ENCODE measurements at places on chromosomes 5 and 9.
A peak's percentile ranks its signal among the peaks of the same experiment; 100 is the strongest.

DNA sequence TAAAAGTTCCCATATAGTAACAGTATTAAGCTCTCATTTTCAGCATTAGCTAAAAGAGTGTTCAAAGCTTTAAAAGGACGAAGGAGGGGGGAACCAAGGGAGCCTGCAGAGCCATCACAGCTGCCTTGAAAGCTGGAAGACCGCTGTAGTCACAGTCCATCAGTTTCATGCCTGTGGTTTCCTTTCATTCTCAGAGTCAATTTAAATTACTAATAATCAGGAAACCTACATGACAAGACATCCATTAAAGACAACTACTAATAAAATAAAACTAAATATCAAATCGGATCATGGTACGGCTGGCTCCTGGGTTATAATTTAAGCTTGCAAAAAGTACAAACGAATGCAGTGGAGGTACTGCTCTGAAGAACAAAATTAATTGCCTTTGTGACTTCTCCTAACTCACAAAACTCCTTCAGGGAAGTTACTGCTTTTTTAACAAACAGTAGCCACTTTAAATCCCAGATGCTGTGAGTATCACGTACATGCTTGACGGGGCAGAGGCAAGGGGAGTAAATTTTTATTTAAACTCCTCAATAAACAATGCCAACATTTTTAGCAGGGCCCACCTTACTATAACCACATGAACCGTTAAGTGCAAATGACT lies 213.5 kb downstream of the DENND1A start:
- DNase-seq, result no peak

GRCh38 chr5:81759632-81760005 lies 8.7 kb upstream of the SSBP2 start:
- no peak for DNase-seq

DNA sequence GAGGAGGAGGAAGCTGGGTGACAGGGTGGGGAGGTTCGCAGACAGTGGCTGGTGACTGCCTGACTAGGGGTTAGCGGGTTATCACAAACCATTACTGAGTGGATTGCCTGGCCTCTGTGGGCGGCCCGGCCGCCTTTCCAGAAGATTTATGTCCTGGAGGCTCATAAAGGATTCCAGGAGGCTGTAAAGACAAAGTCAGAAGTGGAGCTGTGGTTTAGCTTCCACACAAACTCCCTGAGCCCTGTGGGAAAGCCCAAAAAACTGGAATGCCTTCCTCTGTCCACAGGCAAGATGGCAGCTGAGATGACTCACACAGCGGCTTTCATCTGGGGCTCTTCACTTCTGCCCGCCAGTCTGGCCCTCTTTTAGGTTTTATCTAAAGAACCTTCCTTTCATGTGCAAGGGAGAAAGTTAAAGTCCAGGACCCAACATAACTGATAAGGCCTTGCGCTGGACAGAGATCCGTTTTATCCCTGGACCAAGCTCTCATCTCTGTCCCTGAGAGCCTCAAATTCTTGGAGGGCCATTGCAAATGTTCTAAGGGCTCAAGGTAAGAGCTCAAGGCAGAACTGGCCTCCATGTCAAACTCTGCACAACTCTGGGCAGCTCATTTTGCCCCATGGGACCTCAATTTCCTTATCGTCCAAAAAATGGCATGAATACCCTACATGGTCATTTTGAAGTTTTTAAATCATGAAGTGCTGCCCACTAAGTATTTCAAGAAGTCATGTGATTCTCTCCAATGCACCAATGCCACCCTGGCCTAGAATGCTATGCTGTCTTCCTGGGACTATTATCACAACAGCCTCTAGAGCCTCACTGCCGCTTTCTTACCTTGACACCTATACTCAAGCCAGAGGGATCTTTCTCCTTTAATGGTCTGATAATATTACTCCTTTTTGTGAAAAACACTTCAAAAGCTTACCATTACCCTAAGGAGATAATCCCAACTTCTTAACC lies 249.4 kb upstream of the TRIM32 start:
- DNase-seq, result no peak

- DNase-seq, result no peak
Measured at GRCh38 chr5:126198531-126198930, 224.7 kb upstream of the GRAMD2B start.

DNA sequence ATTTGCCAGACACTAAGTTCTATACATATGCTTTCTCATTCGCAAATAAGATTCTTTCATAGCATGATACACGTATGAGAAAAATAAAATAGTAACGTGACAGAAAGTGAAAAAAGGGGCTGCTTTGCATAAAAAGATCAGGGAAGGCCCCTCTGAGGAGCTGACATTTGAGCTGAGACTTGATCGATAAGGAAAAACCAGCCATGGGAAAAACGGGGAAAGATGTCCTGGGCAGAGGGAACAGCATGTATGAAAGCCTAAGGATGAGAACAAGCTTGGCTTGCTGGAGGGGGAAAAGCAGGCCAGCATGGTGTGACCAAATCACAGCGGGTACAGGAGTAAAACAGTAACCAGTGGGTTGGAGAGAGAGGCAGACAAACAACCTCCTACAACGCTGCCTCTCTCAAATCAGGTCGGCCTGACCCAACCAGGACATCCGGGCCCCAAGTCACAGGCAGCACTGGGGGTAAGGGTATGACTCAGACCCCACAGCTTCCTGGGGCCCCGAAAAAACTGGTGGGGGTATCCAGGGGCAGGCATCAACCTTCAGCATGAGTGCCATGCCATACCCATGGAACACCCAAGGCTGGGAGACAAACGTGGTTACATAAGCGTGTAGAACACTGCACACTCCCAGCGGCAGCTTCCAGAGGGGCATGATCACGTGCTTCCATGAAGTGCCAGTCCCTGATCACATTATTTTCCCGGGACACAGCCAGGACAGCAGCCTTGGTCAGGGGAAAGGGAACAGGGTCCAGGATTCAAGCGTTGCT lies 2.2 kb downstream of the TNIP1 start:
- DNase-seq, result peak; percentile 54
